ENCODE measurements at places on chromosomes 1 and 21.
A peak's percentile ranks its signal among the peaks of the same experiment; 100 is the strongest.

DNA sequence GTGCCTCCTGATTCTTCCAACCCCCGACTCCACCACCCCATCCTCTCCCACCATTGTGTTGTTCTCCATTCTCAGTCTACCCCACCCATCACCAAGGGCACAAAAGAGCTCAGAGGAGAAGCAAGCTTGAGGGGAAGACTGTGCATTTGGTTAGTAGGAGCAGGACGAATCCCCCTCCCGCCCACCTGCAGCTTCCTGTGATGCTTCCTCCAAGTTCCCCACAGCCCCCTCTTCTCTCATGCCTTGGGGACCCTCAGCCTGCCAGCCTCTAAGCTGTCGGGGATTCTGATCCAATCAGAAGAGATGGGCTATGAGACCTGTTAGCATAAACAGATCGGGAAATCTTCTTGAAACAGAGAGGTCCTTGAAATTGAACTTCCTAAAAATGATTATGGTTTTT is 22.2 kb upstream of the CAPZB start:
- DNase-seq = no peak

DNA sequence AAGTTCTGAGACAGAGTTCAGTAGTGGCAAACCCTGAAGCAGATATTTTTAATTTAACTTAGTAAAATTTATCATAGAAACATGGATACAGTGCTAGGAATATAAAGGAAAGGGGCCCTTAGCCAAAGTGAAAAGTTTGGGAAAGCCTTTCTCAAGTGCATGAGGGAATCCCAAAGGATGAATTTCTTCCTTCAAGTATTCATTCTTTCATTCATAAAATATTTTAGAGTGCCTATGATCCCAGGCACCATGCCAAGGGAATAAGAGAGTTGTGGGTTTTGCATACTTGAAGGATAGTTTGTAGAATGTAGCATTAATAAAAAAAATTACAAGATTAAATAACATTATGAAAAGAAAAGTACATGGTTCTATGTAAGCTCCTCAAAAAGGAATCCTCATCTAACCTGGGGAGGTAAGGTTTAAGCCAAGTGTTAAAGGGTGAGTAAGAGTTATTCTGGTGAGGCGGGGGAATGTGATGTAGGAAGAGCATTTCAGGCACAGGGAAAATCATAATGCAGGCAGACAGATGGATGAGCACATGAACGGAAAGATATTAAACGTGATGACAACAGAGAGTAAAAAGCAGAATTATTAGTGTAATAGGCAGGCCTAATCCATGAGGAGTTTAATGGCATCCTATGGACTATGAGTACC is 40.4 kb upstream of the NTNG1 start:
- no peak for DNase-seq

GRCh38 chr21:26142363-26142762 is 28.2 kb downstream of the APP start:
- DNase-seq = no peak

- no peak for DNase-seq
Measured at GRCh38 chr1:106964495-106964894, 92.0 kb upstream of the PRMT6 start.

GRCh38 chr1:11256299-11256698 is 6.1 kb downstream of the MTOR start:
- DNase-seq = no peak

GRCh38 chr1:66217021-66217420 is 316.9 kb upstream of the SGIP1 start:
- no peak for DNase-seq

DNA sequence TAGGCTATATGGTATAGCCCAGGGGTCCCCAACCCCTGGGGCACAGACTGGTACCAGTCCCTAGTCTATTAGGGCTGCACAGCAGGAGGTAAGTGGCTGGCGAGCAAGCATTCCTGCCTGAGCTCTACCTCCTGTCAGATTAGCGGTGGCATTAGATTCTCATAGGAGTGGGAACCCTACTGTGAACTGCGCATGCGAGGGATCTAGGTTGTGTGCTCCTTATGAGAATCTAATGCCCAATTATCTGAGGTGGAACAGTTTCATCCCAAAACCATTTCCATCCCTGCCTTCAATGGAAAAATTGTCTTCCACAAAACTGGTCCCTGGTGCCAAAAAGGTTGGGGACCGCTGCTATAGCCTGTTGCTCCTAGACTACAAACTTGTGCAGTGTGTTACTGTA is 22.8 kb upstream of the ZBTB8A start:
- no peak for DNase-seq

GRCh38 chr1:233587958-233588799 is 25.7 kb upstream of the KCNK1 start:
- no peak for DNase-seq

DNA sequence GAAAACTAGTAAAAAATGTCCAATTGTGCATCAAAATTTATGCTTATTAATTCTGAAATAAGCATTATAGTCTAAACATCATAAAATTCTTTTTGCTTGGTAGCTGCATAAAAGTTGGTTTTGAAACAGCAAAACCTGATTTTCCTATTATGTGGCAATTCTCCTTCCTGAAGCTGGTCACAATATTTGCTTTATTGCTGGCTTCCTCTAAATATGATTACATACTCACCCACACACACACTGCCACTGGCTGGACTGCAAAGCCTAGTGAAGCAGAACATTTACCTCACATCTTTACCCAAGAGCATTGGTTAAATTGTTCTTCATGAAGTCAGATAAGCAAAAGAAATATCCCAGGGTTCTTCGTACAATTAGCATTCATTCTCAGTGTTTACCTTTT is 103.0 kb downstream of the NR5A2 start:
- DNase-seq = no peak

- DNase-seq = no peak
Measured at GRCh38 chr1:34263406-34263805, 86.7 kb downstream of the C1orf94 start.

GRCh38 chr1:34290831-34291230 is 114.1 kb downstream of the C1orf94 start:
- no peak for DNase-seq

DNA sequence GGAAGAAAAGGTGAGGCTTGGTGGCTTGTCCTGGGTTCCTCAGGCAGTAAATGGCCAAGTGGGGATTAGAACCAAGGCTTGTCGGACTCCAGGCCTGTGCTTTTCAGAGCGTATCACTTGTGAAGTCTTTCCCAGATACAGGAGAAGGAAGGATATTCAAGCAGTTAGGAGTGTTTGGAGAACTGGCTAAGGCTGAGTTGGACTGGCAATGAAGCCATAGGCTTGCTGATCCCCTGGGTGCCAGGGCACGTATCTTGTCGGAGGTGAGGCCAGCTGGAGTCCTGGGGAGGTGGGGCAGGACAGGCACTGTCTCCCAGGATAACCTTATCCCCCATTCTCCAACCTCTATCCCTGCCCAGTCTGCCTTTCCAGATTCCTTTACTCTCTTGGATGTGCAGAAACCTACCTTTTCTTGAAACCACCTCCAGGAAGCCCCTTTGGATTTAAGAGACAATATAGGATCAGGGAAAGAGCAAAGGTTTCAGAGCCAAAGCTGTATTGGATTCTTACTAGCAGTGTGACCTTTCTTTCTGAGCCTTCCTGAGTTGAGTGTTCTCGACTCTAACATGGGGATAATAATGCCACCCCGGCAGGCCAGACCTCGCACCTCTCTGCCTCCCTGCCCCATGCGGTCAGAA is 18.2 kb downstream of the WNT4 start:
- no peak for DNase-seq

DNA sequence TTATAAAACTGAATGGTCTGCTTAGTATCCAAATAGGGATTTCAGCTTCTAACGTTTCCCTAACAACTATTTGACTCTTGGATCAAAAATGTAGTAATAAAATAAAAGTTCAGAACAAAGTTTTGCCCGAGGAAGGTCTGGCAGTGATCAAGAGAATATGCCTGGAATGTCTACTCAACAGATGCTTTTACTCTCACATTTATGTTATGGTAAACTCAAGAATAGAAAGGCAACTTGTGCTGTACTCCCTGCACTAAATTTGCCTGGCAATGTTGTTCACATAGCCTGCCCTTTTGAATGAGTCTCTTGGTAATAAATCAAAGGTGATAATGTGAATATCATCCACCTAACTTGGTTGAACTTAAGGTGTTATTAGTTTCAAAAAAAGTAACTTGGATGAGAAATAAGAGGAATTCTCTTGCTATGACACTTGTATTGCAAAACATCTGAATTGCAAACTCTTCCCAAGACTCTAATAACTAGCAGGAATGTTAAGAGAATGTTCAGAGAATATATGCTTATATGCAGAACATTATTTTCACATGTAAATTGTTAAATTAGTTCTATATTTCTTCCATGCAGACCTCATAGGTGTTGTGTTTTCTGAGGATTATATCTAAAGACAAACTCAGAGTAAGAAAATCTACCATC is 215.8 kb downstream of the COL24A1 start:
- DNase-seq = no peak

DNA sequence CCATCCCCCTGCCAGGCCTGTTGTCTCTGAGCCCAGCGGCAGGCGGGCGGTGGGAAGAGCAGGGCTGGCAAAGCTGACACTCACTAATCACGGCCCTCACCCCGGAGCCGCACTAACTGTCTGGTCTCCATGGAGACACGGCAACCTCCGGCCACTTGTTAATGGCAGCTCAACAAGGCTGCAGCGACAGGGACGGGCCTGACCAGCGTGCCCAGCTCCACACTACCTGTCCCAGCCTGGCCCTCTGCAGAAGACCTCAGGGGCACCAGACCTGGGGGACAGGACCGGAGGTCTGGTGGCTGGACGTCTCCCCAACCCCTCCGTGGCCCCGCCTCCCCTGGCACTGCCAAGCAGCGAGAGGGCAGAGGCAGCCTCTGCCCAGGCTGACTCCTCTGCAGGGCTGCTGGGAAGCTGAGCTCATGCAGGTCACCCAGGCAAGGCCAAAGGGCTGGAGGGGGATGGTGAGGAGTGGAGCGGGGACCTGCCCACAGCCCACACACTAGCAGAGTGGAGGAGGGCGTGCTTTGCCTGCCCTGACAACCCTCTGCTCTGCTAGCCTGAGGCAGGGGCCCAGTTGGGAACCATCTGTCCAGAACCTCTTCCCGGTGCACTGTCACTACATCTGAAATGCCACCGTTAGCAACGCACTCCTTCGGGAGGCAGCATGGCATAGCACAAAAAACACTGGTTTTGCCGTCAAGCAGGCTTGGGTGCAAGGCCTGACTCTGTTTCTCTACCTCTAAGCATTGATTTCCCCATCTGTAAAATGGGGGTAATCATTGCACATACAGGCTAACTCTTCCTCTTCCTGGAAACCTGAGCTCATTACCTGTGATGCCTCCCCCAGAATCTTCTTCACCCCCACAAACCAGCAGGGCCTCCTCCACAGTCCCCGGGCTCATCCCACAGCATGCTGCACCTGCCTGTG is 29.6 kb upstream of the WASF2 start:
- no peak for DNase-seq

DNA sequence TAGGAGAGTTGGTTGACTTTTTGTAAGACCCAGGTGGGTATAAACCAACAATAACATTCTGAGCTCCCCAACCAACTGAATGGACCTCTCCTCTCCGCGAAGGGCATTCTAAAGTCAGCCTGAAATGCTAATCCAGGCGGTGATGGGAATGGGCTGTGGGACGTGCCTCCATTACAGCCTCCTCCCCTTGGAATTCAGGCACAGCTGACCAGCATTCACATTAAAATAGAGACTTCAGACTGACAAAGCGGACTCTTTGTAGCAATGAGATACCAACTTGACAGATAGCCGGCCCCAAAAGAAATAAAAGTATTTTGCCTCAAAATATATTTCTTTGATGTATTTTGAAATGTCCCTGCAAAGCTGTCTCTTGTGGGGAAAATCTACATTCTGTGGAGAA is 101.7 kb downstream of the KIF26B start:
- DNase-seq = no peak

GRCh38 chr1:1442069-1442770 is 6.7 kb downstream of the VWA1 start:
- DNase-seq = no peak

- DNase-seq = no peak
Measured at GRCh38 chr1:15351310-15351709, 58.4 kb upstream of the EFHD2 start.

- DNase-seq = no peak
Measured at GRCh38 chr21:45494851-45495680, 47.2 kb downstream of the SLC19A1 start.

- peak; percentile 46 for DNase-seq
Measured at GRCh38 chr1:25676488-25676887, 59.9 kb downstream of the MAN1C1 start.

- DNase-seq = no peak
Measured at GRCh38 chr1:119226913-119227312, 86.5 kb upstream of the WARS2 start.

DNA sequence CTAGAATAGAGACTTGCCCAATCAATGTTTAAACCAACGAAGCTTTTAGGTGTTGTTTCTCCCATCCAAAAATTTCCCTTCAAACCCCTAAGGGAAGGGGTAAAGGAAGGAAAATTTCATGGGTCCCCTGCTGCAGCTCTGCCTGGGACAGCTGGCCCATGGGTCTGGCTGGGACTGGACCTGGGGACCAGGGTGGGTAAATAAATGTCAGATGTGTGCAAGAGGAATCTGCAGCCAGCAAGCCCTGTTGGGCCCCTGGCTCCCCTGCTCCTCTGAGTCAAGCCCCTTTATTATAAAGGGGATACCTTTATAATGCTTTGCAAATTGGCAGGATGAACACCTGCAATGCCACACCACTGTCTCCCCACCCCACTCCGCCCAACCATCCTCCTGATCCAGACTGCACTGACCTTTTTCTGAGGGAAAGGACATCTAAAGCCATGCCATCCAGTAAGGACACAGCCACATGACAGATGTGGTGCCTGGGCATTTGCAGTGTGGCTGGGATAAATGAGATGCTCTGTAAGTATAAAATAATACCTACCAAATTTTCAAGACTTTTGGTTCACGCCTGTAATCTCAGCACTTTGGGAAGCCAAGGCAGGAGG is 1.9 kb upstream of the TMEM125 start:
- DNase-seq = no peak

- DNase-seq = no peak
Measured at GRCh38 chr1:6251681-6252373, 7.8 kb downstream of the HES3 start.

DNA sequence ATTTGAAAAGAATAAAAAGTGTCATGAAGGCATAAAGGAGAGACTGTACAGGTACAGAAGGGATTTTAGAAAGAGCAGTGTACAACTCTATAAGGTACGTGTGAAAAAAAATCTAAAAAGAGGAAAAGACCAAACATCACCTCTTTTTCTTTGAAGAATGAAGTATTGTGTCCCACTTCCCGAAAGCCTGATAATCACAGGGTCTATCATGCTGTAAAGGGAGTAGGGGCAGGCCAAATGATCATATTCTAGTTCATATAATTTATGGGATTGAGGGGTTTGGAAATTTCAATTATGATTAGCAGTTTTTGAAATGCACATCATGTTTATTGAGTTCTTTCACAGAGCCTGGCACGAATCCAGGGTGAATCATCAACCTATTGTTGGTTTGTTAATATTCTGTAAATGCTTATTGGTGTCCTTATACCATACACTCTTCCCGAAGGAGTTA is 910 bp upstream of the RERE start:
- peak; percentile 96 for DNase-seq

- no peak for DNase-seq
Measured at GRCh38 chr1:110872745-110873720, at the start of gene CD53. CD53 (plus strand) TSS chr1:110873148; CDS start chr1:110891409, 18,261 bp downstream.

Data from dermis microvascular lymphatic vessel endothelial cell (primary cell).